ENCODE measurements at places on chromosomes 5 and 9. TPM values are rescaled to one million over a fixed set of nuclear protein-coding genes. Genes with fewer than 3 reads are reported as not detected.

SOHLH1 gene
- total RNA-seq = not detected

KLHL9 gene
- 27.8 TPM for total RNA-seq

CDH10 gene
- total RNA-seq = not detected

PRELID2 gene
- total RNA-seq = 28.2 TPM

DNA sequence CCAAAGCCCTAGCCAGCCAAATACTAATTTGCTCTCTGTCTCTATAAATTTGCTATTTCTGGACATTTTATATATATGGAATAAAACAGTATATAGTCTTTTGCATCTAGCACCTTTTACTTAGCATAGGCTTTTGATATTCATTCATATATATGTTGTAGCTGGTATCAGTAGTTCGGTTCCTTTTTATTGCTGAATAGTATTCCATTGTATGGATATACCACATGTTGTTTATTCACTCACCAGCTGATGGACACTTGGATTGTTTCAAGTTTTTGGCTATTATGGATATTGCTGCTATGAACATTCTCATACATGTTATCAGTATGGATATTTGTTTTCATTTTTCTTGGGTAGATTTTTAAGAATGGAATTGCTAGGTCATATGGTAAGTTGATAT lies 23.8 kb upstream of the KIAA1958 start:
- no peak for DNase-seq

All from ureter (tissue), 1 donor.